Stimulated activated CD8-positive, alpha-beta memory T cell treated with anti-CD3 and anti-CD28 coated beads, Interleukin-4, amount 100 ng/mL, for 1 hour (primary cell): ENCODE measurements at places on chromosomes 4 and X.

DNA sequence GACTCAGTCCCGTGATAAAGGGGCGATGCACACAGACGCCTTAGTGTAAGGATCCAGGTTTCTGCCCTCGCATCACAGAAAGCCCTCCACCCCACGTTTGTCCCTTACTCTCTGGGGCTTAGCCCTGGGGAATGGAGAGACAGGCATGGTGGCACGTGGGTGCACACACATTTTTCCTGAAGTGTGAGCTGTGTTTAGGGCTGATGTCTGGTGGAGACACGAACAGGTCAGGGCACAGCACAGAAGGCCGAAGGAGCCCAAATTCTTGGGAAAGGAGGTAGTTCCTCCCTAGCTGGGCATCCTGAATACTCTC lies 84.3 kb upstream of the DHRSX start:
- DNase-seq: no peak

DNA sequence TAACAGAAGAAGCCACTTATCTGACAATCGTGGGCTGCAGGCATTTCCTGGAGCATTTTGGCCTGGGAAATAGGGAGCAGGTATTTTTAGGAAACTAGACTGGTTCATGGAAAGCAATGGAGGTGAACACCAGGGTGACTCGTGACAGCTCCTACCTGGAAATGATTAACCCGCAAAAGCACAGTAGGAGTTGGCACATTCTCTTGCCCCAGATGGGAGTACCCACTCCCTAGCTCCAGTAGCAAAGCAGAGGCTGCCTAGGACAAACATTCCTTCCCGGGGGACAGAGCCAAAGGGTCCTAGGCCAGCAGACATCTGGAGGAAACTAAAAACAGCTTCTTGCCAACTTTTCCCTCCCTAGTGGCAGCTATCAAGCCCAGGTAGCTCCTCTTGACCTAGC lies 29.0 kb downstream of the RTL5 start:
- no peak for DNase-seq

DNA sequence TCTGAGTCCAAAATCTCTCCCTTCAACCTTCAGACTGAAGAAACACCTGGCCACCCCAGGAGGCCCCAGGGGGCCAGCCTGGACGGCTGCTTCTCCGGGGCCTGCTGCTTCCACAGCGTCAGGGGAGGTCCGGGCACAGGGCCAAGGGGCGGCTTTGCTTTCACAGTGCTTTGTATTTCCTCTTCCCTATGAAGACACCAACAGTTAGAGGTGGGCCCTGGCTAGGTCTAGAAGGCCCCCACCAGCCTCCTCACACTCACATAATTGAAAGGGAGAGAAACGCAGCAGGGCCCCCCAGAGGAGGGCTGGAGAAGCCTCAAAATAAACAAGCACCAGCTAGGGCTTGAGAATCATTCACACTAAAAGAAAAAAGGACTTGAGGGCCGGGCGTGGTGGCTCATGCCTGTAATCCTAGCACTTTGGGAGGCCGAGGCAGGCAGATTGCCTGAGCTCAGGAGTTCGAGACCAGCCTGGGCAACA lies 17.8 kb downstream of the SCD5 start:
- no peak for DNase-seq

DNA sequence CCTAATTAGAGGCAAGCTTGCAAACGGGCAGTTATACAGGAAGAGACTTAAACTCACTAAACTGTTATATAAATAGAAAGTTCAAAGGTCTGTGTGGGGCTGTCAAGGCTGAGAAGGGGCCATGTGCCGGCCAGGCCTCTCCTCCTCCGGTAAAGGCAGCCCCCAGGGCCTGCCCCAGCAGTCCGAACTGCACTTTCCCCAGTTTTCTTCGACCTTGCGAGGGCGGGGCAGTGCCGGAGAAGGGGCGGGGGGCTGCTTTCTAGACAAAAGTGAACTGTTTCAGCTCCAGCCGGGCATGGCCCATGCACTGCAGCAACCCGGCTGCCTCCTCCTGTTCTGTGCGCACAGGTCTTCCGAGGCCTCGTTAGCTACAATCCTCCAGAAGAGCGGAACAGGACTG lies 4.1 kb downstream of the AFF2 start:
- DNase-seq: no peak

- DNase-seq: no peak
Measured at GRCh38 chr4:157689476-157689875, 468.9 kb downstream of the GRIA2 start.

DNA sequence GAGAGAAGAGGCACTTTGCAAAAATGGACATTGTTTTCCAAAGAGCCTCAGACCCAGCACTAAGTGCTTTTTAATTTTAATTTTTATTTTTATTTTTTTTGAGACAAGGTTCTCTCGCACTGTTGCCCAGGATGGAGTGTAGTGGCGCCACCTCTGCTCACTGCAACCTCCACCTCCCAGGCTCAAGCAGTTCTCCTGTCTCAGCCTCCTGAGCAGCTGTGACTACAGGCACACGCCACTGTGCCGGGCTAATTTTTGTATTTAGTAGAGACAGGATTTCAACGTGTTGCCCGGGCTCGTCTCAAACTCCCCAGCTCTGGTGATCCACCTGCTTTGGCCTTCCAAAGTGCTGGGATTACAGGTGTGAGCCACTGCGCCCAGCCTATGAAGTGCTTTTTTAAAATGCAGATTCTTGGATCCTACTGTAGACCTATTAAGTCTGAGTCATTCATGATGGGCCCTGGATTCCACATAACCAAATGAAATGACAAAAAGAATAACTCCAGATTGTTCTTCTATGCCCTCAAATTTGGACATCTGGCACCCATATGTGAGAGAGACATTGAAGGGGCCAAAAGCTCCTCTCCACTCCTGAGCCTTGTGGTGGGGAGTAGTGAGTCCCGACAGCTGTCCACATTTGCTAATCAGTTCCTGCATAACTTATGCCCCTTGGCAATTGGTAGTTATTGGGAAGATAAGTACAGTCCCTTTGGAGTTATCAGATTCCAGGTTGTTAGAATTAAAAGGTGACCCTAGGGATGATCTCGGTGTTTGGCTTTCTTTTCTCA lies 3.6 kb downstream of the NOCT start:
- DNase-seq: no peak

- DNase-seq: no peak
Measured at GRCh38 chrX:16714504-16714903, 2.0 kb upstream of the CTPS2 start.

- no peak for DNase-seq
Measured at GRCh38 chr4:41120297-41121217, 93.8 kb downstream of the APBB2 start.

- DNase-seq: no peak
Measured at GRCh38 chr4:98374643-98375042, 113.5 kb downstream of the RAP1GDS1 start.

- no peak for DNase-seq
Measured at GRCh38 chr4:108377021-108377420, 208.3 kb upstream of the LEF1 start.
